ENCODE measurements at places on chromosomes 2 and 18.

DNA sequence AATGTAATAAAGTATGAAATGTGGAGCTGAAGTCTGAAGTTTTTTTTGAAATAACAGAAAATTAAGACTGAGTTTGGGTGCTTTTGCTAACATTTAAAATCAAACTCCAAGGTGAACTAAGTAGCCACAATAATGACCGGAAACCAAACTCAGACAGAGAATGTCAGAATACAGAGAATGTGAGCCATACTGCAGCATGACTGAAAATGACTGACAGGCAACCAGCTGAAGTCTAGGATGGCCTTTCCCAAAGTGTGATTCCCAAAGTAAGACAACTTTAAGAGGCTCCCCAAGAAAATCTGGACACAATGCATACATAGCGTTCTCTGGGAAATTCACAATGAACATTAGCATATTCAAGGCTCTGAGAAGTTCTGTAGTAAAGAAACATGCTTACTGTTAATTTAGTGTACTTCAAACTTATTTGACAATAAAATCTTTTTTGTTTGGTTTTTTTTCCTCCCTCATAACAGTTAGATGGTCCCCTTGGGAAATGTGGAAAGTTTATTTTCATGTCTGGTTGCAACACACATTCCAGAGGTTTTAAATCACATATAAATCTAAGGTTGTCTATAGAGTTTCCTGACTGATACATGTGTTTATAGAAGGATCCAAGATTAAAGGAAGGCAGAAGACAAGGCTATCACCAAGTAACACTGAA is 28.6 kb downstream of the PLA2R1 start:
- no peak for DNase-seq

DNA sequence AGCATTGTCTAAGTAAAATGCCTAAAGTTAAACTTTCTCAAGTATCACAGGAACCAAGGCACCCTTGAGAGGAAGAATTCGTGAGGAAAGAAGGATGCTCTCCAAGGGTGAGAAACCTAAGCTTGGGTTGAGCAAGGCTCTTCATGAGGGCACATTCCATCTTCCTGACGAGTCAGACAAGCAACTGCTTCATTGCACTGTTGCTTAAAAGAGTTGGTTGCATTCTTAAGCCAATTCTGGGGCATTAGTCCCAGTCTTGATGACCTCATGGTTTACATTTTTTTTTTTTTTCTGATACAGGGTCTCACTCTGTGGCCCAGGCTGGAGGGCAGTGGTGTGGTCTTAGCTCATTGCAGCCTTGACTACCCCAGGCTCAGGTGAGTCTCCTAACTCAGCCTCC is 237.5 kb downstream of the ACTR3 start:
- no peak for DNase-seq

DNA sequence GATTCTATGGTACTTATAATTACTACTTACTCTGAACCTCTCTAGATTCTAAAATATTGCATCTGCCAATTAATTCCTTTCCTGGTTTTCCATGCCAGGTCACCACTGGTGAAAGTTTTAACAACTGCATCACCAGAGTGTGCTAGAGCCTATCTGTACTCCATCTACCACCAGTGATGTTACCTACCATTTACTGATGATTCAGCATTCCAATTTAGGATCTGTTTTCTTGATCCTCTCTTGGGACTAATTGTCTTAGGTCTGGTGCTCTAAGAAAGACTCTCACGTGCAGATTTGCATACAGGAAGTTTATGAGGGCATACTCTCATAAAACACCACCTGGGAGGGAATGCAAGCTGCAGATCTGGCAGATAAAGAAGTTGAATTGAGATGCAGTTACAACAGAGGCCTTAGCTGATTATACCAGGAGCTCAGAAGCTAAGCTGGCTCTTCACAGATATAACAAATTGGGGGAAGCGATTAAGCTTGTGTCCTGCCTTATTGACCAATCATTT is 347.6 kb upstream of the VRK2 start:
- no peak for DNase-seq

DNA sequence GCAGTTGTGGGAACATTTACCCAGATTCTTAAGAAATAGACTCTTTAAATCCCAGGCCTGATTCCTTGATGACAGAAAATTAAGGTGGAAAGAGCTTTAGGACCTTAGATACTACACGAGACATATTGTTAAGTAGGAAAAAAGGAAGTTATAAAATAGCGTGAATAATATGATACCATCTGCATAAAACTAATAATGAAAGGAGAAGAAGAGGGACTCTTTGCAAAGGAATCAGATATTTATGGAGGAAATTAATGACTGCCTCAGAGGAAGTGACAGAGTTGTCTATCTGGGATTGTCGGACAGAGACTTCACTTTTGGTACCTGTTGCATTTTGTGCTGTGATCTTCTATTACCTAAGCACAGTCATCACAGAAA is 20.8 kb downstream of the APCDD1 start:
- DNase-seq = no peak

- DNase-seq = no peak
These were observed 234.6 kb upstream of the RAB12 start for GRCh38 chr18:8374676-8375075.

DNA sequence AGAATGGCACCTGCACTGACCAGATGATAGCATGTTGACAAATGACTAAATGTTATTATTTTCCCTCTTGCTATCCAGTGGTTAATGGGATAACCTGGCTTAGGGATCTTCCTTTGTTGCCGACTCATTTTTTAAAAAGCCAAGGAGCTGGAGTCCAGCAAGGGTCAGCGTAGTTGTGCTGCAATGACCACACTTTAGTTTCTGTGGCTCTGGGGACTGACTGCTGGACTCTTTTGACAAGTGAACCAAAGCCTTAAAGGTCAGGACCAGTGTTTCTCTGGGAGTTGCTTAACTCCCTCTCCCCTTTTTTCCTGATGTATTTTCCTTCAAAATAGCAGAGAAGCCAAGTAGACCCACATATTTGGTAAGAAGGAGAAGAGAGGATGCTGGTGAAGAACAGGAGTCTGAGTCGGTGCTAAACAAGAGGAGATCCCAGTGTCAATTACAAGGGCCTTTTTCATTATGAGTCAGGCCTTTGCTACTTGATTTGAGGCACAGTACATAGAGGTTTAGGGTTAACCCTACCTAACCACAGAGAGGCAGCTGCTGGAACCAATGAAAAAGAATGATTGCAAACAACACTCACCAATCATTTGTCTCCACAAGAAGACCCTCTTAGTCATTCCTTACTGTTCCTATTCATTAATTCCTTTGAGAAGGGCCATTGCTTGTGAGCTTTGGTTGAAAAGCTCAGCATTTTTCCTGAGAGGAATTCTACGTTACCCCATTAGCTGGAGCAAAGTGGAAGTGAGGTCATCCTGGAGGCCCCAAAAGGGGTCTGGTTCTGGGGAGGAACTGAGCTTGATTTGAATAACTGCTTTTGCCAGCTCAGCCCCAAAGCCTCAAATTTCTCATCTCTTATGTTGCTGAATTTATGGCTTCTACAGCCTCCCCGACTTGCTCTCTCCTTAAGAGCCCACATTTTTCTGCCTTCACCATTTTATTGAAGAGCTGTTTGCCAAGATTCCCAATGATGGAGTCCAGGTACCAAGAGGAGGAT is 137.6 kb upstream of the HNMT start:
- DNase-seq = no peak

GRCh38 chr2:216066230-216066629 is 15.4 kb downstream of the PECR start:
- no peak for DNase-seq

GRCh38 chr2:11073251-11073650 is 82.0 kb upstream of the SLC66A3 start:
- DNase-seq = no peak

GRCh38 chr18:53458944-53459580 is 765.4 kb downstream of the MBD2 start:
- no peak for DNase-seq

- DNase-seq = no peak
These were observed 342.7 kb upstream of the REG3G start for GRCh38 chr2:78682781-78683180.

DNA sequence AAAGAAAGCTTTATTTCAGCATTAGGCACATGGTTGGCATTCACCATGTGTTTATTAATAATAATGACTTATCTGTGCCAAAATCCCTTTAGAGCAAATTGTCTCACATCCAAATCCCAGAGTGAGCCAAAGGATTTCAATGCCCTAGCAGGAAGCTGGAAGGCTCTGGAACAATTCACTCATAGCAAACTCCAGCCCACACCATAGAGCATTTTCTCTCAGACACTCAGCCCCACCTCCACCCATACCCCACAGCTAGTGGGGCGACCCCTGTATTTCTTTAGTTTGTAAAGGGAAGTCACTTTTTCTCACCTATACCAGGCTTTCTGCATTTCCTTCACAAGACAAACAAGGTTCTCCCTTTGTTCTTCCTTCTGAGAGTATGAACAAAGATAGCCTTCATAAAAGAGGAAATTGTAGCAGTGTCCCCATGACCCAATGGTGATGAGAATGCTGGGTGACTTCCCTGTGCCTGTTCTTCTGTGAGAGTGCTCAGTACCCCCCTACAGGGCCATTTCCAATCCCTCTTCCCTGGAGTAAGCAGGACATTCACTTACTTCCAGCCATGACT is 100.1 kb upstream of the APCDD1 start:
- DNase-seq = no peak

GRCh38 chr2:85673716-85674375 is 5.8 kb upstream of the SFTPB start:
- DNase-seq = no peak

GRCh38 chr2:66686755-66687154 is 251.8 kb downstream of the MEIS1 start:
- no peak for DNase-seq

DNA sequence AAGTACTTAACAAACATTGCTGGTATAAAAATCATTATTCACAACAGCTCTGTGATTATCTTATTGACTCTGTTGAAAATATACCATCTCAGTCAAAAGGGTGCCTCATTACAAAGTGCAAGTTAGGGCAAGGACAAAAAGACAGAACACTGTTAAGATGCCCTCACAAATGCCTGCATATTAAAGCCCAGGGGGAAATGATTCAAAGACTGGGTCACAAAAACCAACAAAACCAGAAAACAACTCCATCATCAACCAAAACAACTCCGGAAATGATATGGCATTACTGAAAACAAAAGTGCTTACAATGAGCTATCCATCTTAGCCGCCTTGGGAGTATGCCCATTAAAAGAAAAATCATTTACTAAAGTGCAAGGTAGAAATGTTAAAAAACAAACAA is 9.9 kb downstream of the PLA2R1 start:
- DNase-seq = no peak

- DNase-seq = no peak
These were observed 12.6 kb downstream of the RTP5 start for GRCh38 chr2:241882091-241882625.

- no peak for DNase-seq
These were observed 33.8 kb downstream of the GREB1 start for GRCh38 chr2:11567631-11568031.

DNA sequence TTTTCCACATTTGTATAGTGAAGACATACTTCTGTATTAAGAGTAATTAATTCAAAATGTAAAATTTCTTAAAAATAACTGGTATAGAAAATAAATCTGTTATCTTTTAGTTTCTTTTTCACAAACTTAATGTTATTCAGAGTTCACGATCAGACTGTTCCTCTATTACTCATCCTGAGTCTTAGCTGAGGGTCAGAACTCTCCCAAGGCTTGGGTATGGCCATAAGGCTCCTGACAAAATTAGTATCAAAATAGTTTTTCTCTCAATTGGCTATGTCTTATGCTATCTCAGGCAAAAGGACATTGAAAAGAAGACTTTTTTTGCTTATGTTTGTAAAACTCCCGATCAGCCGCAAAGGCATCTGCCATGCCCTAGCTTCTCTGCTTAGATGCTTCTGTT is 56.1 kb upstream of the NAB1 start:
- DNase-seq = no peak

DNA sequence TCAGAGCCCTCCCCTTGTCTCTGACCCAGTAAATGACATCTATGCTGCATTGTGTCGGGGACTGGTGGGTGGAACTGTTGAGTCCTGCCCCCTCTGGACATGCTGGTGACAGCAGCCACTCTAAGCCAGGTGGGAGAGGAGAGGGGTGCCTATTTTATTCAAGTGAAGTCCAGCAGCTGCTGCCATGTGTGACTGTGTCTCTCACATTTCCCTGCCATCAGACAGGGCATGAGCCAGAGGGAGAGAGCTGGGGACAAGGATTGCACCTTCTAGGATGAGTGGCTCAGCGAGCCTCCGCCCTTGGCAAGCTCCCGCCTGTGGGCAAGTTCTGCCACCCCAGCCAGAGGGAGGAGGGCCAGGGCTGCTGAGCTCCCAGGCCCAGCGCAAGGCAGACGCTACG is 13.7 kb downstream of the NGEF start:
- no peak for DNase-seq

GRCh38 chr2:235793163-235793752 is 299.4 kb downstream of the AGAP1 start:
- DNase-seq = no peak

GRCh38 chr2:173021939-173022371 is 53.7 kb upstream of the MAP3K20 start:
- DNase-seq = no peak

- no peak for DNase-seq
These were observed 22.7 kb downstream of the EXOC6B start for GRCh38 chr2:72803151-72803550.

DNA sequence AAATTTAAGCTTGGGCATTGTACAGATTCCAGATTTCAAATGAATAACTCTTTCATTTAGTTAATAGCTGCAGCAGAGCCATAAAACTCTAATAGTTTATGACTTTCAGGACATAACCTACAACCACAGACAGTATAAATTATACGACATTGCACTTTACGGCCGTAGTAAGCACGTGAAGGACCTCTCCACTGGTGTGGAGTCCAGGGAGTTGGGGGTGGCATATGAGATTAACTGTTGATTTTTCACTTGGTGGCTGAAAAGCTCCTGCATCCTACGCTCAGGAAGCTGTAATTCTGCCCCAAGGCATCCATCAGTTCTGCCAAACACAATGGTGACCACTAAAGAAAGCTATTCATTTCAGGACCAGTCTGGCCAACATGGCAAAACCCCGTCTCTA is 376.2 kb downstream of the SOX11 start:
- DNase-seq = no peak

DNA sequence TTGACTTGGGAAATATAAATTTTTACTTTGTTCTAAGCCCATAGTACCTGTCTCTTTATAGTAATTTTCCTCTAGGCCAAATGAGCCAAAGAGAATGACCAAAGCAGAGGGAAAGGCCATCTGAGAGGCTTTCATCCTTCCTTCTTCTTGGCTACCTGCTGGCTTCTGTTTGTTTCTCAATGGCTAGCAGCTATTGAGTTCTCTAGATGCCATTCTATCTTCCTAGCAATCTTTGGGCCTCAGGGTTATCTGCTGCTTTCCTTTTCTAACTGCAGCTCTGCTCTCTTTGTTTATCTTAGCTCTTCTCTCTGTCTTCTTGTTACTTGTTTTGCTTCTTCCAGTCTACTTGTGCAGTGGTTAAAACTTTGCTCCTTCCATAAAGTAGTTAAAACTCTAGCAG is 601.1 kb upstream of the NRXN1 start:
- no peak for DNase-seq

DNA sequence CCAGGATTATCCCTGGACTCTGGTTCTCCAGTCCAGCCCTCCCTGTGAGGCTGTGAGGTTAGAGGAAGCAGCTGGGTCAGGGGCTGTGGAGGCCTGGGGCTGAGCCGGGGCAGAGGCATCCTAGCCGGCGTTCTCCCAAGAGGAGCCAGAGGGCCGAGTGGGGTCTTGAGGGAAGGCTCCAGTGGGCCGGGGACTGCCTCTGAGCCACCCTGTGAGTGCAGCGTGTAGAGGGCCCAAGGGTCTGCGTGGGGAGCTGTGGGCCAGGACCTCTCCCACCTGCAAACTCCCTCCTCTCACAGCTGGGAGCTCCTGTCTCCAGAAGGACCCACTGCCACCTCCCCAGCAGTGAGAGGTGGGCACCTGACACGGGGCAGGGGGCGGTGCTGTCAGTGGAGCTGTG is 41.0 kb downstream of the GLI2 start:
- DNase-seq = no peak
